ENCODE measurements at places on chromosomes 13 and 19. TPM values are rescaled to one million over a fixed set of nuclear protein-coding genes. Genes with fewer than 3 reads are reported as not detected.

FFAR1 gene
- not detected for total RNA-seq

PRR20A gene
- not detected for total RNA-seq

ADM5 gene
- total RNA-seq = 0.82 TPM

ZNF284 gene
- total RNA-seq = 11.8 TPM

RUBCNL gene
- 3.3 TPM for total RNA-seq

POGLUT2 gene
- total RNA-seq = 9.8 TPM

IGFL2 gene
- 0.82 TPM for total RNA-seq

EBI3 gene
- not detected for total RNA-seq

DNA sequence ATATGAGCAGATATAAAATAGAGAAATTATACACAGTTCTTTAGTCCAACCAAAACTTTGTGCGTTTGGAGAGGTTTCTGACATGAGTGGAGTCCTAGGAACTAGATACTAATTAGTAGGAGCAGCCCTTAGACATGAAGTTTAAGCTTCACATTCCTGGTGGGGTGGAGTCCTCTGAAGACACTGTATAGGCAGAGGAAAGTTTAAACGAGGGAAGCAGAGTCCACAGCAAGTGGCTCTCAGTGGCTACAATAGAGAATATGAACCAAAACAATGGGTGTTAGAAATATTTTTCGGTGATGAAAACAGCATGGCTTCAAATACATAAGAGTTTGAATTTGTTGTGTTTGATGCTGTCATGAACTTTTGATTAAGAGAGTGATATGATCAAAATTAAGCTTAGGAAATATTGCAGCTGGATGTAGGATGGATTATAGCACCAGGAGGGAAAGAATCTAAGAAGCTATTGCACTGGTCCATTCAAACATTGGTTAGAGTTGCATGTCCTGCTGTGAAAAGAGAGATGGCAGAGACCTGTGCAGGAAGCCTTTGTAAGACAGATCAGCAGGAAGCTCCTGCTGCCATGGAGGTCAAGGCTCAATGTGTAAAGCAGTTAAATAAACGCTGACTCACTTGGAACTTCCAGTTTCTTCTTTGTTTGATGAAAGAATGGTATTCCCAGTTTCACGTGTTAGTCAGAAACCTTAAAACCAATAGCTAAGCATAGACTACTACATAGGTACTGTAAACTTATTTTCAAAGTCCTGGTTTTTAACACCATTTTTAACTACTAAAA lies 175.2 kb downstream of the TDRD3 start:
- no peak for DNase-seq

DNA sequence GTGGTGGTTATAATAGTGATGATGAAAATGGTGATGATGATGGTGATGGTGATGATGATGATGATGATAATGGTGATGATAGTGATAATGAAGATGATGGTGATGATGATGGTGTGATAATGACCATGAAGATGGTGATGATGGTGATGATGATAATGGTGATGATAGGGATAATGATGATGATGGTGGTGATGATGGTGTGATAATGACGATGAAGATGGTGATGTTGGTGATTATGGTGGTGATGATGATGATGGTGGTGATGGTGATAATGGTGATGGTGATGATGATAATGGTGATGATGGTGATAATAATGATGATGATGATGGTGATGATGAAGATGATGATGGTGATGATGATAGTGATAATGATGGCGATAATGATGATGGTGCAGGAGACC lies 1.6 kb downstream of the ADGRE1 start:
- DNase-seq = no peak

GRCh38 chr19:13850910-13851733 lies 25.8 kb upstream of the NANOS3 start:
- DNase-seq = peak; percentile 82

- DNase-seq = no peak
These were observed 239.9 kb downstream of the VWA8 start for GRCh38 chr13:41720839-41721561.

DNA sequence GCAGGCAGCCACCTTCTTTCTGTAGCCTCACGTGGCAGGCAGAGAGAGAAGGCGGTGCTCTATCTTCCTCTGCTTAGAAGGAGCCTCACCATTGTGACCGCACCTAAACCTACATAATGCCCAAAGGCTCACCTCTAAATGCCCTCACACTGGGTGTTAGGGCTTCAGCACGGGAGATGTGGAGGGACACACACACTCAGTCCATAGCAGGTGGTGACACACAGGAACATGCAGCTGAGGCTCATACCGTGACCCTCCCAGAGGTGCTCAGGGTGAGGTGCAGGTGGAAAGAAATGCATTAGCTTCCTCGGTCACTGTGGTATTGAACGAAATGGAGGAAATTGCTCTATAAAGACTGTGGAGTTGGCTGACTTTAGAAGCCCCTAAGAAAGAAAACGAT lies 37.7 kb upstream of the TUBGCP3 start:
- DNase-seq = no peak

- DNase-seq = no peak
These were observed 10.9 kb upstream of the S1PR4 start for GRCh38 chr19:3167533-3168272.

- DNase-seq = no peak
These were observed 13.0 kb downstream of the OR7A5 start for GRCh38 chr19:14821937-14822336.

GRCh38 chr13:28582892-28583240 lies 76.1 kb upstream of the POMP start:
- DNase-seq = no peak

All from frontal cortex (tissue), 4 donors.